ENCODE measurements at places on chromosomes 11 and 22. TPM values are rescaled to one million over a fixed set of nuclear protein-coding genes. Genes with fewer than 3 reads are reported as not detected.
A peak's percentile ranks its signal among the peaks of the same experiment; 100 is the strongest.

DNA sequence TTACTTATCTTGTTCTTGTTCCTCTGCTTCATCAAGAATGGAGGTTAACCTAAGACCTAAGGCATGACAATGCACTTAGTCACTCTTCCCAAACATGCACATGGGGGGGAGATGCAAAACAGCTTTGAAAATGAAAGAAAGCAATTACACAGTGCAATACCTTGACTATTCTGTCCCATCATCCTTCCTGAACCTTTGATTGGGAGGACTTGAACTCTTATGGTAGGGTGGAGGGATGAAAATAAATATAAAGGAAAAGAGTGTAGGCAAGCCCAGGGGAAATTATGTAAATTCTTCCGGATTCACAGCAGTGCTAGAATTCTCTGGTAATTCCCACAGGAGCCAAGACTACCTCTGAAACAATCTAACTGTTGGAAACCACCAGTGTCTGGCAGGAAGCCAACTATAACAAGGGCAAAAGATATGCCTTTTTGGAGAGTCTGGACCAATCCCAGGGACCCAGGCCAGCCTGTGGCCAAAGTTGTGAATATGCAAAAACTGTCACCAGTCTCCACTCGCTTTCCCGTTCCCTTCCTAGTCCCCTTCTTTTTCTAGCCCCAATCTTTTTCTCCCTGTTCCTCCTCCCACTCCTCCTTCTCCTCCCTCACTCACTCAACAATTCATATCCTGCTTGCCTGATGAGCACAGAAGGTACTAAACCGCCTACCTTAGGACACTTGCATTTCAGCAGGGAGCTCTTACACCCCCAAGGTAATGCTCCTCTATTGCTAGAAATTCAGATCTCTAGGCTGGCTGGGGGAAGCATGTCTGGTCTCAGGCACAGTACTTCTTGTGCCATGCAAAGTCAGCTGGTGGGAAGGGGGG, 2.5 kb upstream of the RCN1 start:
- DNase-seq: no peak

Gene GLYAT
- total RNA-seq: not detected

DNA sequence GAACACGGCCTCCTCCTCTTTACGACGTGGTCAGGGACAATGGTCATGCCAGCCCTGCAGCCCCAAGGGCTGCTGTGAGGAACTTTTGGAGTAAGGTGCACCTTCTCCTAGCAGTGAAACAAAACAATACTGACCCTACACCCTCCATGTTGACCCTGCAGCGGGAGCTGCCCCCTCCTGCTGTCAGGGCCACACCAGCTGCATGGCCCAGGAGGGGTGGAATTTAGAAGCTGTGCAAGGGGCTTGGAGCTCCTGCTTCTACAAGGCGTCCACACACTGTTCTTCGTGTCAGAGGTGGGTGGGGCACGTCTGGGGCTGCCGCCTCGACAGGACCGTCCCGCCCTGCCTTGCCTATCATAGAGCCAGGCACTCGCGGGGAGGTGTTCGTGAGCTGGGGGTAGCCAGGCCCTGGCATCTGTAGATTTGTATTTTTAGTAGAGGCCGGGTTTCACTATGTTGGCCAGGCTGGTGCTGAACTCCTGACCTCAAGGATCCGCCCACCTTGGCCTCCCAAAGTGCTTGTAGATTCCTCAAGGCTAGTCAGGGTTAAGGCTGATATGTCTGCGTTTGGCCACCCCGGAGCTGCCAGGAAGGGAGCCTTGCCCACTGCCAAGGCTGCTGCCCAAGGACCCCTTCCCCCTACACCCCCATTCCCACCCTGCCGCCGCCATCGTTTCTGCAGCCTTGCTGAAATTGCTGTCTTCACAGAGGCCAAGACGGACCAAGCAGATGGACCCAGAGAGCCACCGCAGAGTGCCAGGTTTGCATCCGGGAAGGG, 15.9 kb downstream of the INCENP start:
- no peak for DNase-seq

DNA sequence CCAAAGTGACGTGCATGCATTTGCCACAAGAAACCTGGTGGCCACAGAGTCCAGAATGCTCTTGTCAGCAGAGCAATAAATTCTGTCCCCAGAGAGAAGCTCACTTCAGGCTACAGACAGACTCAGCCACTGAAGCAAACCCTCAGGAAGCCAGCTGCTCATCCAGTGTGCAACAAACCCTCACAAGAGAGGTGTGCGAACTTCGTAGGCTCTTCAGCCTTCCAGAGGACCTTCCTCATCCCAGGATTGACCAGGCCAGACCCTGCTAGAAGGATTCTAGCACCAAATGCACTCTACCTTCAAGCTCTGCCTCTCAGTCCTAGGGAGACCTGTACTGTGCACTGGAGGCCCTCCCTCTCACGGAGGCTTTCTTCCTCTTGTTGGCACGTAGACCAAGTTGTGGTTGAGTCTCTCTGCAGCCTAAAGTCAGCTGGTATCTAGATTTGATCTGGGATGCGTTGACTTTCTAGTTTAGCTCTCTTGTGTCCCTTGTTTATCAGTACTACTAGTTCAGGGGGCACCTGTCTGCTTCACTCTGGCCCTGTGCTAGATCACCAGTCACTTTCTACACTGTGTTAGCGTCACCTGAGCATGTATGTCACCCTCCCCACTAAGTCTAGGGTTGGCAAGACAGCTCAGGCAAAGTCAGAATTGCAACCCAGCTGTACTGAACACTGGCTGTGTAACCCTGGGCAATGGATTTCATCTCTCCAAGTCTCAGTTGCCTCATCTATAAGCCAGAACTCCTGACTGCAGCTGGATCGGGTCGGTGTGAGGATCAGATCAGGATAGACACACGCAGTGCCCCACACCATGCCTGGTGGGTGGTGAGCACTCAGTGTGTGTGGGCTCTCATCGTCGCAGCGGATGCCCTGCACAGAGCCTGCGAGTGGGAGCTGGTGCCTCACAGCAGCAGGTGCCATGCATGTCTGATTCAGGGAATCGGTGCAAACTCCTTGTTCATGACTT, 22.1 kb upstream of the TMPRSS13 start:
- no peak for DNase-seq

Gene TMA7B
- total RNA-seq: 2.3 TPM

Gene SYT13
- not detected for total RNA-seq

Gene PGA4
- total RNA-seq: not detected

DNA sequence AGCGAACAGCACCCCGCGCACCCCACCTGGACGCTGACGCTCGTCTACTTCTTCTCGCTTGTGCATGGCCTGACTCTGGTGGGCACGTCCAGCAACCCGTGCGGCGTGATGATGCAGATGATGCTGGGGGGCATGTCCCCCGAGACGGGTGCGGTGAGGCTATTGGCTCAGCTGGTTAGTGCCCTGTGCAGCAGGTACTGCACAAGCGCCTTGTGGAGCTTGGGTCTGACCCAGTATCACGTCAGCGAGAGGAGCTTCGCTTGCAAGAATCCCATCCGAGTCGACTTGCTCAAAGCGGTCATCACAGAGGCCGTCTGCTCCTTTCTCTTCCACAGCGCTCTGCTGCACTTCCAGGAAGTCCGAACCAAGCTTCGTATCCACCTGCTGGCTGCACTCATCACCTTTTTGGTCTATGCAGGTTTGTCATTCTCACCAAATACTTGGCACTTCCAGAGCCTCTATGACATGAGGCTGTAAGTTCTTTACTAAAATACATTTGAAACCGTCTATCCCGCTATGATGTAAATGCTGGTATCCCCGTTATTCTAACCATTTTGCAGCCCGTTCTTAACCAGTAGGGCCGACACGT, 535 bp downstream of the AQP11 start:
- peak; percentile 31 for DNase-seq

Gene TBX10
- total RNA-seq: not detected

DNA sequence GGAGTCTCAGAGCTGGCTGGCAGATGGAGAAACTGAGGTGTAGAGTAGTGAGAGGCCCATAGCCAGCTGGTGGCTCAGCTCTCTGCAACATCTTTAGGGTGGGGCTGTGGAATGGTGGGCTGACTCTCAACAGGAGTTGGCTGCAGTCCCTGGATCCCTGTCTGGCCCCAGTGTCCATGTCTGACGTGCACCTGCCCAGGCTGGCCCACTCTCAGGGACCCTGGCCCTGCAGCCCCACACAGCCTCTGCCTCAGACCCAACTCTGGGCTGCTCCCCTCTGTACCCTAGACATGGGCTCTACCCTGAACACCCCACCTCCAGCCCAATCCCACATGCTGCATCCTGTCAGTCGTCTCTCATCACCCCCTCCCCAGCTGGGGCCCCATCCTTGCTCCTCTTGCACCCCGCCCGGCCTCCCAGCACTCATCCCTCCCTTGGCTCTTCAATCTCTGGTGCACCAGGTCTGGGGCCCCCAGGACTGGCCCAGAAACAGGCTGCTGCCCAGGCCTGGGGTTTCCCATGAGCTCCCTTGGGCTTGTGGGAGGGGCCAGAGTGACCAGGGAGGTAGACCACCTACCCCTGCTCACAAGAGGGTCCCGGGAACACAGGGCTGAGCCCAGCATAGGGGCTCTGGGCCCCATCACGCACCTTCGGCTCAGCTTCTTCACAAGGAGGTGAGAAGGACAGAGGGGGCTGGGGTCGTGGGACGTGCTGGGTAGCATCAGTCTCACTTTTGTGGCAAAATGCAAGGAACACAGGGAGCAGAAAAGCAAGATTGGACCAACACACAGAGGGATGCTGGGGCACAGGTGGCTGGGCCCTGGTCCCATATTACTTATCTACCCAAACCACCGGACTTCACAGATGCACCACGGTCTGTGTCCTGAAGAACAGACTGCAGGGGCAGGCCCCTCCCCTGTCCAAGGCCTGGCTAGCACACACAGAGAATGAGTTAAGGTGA, 31.5 kb downstream of the ARVCF start:
- DNase-seq: peak; percentile 37

Gene OVOL1
- 0.77 TPM for total RNA-seq

- no peak for DNase-seq
Measured at GRCh38 chr11:12298610-12299009, 78.8 kb upstream of the PARVA start.

DNA sequence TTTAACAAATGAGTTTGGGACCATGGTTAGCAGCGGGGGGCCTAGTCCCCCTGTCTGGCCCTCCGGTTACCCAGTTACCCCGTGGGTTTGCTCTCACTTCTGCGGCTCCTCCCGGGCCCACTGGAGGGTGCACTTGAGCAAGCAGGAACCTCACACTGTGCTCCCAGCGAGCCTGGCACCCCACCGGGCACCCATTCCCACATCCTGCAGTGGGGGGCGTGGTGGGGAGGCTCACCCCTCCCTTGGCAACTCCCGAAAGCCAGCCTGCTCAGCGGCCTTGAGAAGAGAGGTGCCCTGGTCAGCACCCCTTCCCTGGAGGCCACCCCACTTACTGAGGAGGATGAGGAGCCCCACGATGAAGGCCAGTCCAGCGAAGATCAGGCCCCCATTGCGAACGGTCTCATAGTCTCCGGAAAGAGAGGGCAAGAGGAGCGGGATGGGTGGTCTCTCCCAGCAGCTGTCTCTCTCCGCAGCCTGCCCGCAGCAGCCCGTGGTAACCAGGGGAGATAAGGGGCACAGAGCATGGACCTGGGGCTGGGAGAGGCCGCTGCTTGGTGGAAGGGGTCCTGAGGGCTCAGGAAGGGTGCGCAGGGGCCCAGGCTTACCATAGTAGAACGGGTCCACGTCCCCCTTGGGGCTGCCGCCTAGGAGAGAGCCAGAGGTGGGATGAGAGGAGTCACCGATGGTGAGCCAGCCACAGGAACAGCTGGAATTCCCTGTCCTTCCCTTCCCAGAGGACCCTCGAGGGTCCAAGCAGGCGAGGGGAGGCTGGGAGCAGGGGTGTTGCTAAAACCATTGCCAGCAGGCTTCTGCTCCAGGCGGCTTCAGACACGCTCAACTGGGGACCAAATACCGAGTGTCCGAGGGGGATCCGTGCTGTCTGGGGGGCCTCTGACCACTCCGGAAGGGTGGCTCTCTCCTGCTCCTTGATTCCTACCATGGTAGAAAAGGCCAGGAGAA, 2.2 kb downstream of the FXYD2 start:
- peak; percentile 18 for DNase-seq

- DNase-seq: no peak
Measured at GRCh38 chr11:75474240-75474639, 41.2 kb upstream of the KLHL35 start.

GRCh38 chr22:39852799-39853198, 40.8 kb downstream of the ENTHD1 start:
- no peak for DNase-seq

Gene CCDC81
- 1.4 TPM for total RNA-seq

Gene APOL6
- total RNA-seq: 43.1 TPM

Data from upper lobe of left lung (tissue), 6 donors.